ENCODE measurements at places on chromosomes 2 and 18.

DNA sequence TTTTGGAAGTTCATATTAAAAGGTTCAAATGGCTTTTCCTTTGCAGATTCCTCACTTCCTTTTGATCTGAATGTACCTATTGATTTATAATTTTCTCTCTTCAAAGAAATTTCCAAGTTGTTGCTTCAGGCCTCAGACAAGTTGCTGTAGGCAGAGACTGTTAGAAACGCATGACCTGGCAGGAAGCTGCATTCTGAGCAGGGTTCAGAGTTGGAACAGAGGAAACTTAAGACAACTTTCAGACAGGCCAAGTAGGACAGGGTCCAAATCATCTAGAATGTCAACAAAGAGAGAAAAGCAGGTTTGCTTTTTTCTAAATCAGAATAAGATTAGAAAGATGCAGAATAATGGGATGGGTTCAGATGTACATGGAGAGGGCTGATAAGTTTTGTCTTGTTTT, 416.3 kb downstream of the LRP1B start:
- DNase-seq, result no peak

- no peak for DNase-seq
These were observed 134.8 kb downstream of the RAPGEF4 start for GRCh38 chr2:172870396-172870795.

DNA sequence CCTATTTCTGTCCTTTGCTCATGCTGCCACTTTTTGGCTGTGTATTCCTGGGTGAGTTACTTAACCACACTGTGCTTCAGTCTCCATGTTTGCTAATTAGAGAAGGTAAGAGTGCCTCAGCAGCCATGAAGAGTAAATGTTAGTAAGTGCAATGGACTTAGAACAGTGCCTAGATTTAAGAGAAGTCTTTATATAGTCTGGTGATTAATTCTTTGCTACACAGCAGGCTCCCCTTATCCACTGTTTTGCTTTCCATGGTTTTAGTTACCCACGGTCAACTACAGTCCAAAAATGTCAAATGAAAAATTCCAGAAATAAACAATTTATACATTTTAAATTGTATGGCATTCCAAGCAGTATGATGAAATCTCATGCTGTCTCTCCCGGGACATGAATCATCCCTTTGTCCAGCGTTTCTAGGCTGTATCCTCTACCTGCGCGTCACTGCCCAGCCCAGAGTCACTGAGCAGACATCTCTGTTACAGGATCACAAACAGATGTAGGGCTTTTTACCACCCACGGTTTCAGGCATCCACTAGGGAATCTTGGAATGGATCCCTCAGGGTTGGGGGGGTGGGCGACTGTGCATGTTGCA, 91.0 kb downstream of the CTIF start:
- DNase-seq, result no peak

- no peak for DNase-seq
These were observed 20.7 kb downstream of the INPP5D start for GRCh38 chr2:233080836-233081229.

DNA sequence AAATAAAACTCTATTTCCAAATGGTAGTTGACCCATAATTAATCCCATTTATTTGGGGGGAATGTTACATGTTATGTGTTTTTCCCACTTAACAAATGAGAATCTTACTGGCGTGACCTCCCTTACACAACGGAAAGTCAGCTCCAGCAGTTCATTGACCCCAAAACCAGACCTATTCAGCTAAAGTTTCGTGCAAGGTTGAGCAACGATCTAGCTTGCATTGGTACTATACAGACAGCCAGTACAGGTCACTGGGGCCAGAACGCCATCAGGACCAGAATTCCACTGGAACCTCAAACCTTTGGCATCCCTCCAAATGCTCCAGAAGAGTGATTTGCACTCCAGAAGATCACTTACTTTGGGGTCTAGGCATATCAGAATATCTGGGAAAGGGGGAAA, 6.8 kb upstream of the CTAGE1 start:
- DNase-seq, result no peak

All from activated T-cell treated with anti-CD3 and anti-CD28 coated beads for 1 hour (primary cell).